Occipital lobe (tissue), 3 donors: ENCODE measurements at places on chromosomes 16 and 17. TPM values are rescaled to one million over a fixed set of nuclear protein-coding genes. Genes with fewer than 3 reads are reported as not detected.

- no peak for DNase-seq
Observed at GRCh38 chr16:67451061-67451703, 20.3 kb downstream of the HSD11B2 start.

DNA sequence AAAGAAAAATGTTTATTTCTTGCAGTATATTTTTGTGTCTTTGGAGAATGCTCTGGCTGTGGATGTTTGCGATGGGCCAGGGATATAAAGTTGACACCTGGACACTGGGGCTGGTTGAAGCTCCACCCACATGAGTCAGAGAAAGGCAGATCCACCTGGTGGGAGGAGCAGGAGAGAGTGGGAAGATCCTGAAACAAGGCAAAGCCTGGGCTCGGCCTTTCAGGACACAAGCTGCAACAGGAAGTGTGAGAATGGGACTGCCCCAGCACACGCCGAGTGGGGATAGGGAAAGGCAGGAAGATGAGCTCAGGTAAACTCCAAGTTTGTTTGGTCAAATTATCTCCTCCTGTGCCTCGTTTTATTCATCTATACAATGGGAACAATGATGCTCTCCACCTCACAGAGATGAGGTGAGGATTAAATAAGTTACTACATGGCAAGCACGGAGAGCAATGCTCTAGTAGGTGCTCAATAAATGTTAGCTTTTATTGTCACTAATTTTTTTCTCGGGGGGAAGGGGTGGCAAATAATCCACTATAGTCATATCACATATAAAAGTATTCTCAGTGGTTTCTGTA lies 21.4 kb upstream of the PITPNM3 start:
- DNase-seq: no peak

Gene PRM3
- not detected for total RNA-seq

DNA sequence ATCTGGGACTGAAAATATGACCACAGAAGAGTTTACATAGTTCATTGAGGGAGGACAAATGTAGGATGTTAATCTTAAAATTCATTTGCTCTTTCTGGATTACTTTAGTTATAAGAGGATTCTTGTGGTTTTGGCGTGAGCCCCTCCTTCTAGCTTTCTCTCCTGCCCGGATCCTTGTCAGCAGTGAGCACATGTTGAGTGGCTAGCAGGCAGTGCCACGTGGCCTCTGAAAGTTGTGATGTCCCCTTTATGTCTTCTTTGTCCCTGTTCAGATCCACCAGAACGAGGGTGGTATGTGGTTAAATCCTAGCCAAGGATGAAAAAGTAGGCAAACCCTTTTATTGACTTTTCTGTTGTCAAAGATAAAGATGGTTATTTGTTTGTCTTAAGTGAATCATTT lies 83.8 kb downstream of the GNAO1 start:
- no peak for DNase-seq

Gene KRTAP2-2
- not detected for total RNA-seq
